ENCODE measurements at places on chromosomes 2 and 18.

- DNase-seq: no peak
Measured at GRCh38 chr2:235689427-235689853, 195.6 kb downstream of the AGAP1 start.

GRCh38 chr2:178211943-178212342, 17.6 kb downstream of the OSBPL6 start:
- no peak for DNase-seq

DNA sequence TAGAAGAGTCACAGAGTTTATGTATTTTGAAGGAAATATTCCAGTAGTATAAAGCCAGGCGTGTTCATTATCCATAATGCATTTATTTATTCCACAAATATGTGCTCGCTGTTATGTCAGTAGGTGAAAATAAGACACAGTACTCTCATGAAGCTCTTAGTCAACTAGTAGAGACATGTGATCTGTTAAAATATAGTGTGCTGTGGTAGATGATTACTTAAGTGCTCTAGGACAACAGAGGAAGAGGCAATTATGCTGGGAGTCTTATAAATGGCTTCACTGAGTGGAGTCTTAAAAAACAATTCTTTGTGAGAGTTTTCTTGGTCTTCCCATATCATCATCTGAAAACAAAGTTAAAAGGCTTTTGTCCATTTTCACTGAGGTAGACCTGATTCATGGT, 457.3 kb downstream of the XIRP2 start:
- DNase-seq: no peak

GRCh38 chr2:170258382-170258781, 80.4 kb downstream of the MYO3B start:
- no peak for DNase-seq

DNA sequence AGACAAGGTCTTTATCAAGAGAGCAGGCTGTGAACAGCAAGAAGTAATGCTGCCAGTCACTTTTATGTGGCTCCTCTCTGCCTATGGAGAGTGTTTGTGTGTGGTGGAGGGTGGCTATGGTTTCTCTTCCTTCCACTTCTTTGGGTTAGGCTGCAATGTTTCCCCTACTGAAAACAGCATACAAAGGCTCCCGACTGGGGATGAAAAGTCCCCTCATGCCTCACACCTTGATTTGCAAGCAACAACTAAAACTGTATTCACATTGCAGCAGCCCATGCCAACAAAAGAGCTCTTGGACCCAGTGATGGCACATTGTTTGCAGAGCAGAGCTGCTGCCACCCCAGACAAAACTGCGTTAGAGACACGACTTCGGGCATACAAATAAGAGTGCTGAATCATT, 301.6 kb downstream of the SLC8A1 start:
- DNase-seq: no peak

GRCh38 chr2:134011936-134012586, 241.8 kb upstream of the MGAT5 start:
- no peak for DNase-seq

Data from stimulated activated CD4-positive, alpha-beta T cell treated with anti-CD3 and anti-CD28 coated beads, Interleukin-15, amount 100 ng/mL, for 1 hour (primary cell).